ENCODE measurements at places on chromosomes 6 and 20. TPM values are rescaled to one million over a fixed set of nuclear protein-coding genes. Genes with fewer than 3 reads are reported as not detected.

DNA sequence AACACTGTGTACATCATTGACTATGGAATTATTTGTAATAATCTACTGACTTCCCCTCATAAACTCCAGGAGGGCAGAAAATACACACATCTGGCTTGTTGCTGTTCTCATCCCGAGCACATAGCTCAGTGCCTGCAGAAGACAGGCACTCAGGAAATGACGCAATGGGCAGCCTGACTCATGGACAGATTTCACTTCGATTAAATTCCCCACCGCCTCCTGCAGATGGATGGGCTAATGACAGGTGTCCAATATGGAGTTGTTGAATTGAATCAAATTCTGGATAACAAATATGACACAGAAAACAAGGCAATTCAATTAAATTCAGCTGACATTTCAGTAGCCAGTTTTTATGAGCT, 9.1 kb downstream of the ANKRD60 start:
- DNase-seq, result no peak

GRCh38 chr6:161094955-161095354, 103.4 kb downstream of the MAP3K4 start:
- DNase-seq, result no peak

- no peak for DNase-seq
Observed at GRCh38 chr6:14658886-14659561, 541.5 kb downstream of the CD83 start.

DNA sequence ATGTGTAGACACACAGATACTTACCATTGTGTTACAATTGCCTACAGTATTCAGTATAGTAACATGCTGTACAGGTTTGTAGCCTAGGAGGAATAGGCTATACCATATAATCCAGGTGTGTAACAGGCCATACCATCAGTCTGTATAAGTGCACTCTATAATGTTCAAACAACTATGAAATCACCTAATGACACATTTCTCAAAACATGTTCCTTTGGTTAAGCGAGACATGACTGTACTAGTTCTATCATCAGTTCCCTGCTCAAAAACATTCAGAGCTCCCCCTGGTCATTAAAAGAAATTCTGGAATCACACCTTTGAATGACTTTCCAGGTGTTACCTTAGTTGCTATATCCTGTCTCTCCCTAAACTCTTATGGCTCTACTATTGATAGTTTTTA, 70.4 kb upstream of the SLC2A12 start:
- DNase-seq, result no peak

GRCh38 chr6:150025201-150025917, at the start of gene RAET1L:
TSS of gene RAET1L (minus strand) at chr6:150025532. CDS start at chr6:150025471, 61 bp downstream.
- peak; percentile 54 for DNase-seq

GRCh38 chr6:133358574-133359150, 117.5 kb downstream of the EYA4 start:
- DNase-seq, result no peak

DNA sequence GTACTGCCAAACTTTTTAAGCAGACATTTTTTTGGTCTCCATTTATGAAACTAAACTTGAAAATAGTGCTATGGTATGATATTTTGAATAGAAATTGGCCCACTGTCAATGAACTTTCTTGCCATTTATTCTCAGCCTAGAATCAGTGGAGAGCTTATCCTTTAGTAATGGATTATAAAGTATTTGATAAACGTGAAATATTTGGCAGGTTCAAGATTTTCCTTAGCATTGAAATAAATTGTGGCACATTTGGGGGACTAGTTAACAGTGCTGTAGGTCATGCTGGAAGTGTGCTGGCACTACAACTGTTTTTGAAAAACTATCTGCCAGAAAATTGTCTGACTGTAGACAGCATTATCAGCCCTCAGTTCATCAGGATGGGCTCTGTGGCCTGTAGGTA, 2.1 kb downstream of the PRSS35 start:
- no peak for DNase-seq

DNA sequence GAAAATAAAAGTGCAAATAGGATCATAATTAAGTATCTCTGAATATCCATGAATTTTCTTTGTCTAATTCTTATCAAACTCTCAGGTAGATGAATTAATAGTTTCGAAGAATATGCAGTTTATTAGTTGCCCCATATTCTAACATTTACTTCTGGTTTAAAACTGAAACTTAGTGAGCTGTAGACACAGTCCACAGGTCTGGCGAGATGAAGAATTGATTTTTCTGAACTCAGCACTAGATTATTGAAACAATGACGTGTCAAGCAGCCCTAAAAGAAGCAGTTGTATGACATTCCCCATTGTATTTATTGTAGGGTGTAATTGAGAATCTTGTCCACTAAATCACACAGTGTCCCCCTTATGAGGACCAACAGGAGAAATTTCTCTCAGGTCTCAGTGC, 407.1 kb downstream of the GRIK2 start:
- DNase-seq, result no peak

- no peak for DNase-seq
Observed at GRCh38 chr6:136093835-136094234, 156.3 kb downstream of the MTFR2 start.

KIAA1755 gene
- total RNA-seq, result 2.5 TPM

- DNase-seq, result no peak
Observed at GRCh38 chr6:54010340-54011276, 100.6 kb upstream of the MLIP start.

- peak; percentile 15 for DNase-seq
Observed at GRCh38 chr20:6819599-6819998, 52.1 kb downstream of the BMP2 start.

GRCh38 chr6:18249271-18249670, 15.1 kb downstream of the DEK start:
- no peak for DNase-seq

GRCh38 chr6:85078058-85078457, 313.7 kb upstream of the TBX18 start:
- DNase-seq, result no peak

GRCh38 chr20:8116067-8116811, 15.8 kb upstream of the PLCB1 start:
- DNase-seq, result no peak

- DNase-seq, result no peak
Observed at GRCh38 chr6:125149256-125150144, 4.1 kb upstream of the TPD52L1 start.

SLC44A4 gene
- 763 TPM for total RNA-seq

TRAPPC3L gene
- total RNA-seq, result not detected

DNA sequence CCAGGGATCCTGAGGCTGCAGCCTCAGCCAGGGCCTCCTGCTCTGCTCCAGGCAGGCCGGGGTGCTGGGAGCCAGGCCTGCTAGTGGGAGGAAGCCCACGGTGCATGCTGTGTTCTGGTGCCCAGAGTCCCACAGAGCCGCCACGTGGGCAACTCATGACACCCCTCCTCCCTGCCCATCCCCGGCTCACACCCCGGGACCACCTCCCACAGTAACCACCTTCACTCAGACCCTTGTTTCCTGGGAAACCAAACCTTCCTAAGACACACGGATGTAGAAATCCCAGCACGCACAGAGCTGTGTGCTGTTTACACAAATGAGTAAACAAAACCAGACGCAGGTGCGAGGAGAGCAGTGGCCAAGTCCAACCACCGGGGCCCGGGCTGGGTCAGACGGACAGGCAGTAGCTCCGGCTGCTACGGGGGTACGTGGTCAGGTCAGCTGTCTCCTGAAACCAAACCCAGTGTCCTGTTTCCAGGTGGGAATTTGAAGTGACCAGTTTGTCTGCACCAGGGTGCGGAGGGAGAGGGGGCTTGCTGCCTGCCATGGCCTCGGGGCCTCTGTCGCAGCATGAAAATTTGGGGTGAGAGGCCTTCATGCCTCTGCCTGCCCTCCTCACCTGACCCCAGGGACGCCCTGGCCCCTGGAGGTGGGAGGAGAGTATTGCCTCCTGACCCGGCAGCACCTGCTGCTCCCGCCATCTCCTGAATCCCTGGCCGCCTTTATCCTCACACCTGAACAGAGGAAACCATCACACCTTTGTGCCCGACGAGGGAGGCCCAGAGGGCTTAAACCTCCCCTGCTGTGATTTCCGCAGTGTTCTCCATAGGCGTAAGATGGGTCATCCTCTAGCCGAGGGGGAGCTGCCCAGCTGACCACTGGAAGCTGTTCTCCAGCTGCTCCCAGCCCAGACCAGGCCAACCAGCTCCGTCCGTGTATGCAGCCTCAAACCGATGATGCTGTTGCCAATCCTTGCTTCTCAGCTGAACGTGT, 52.0 kb upstream of the SMOC2 start:
- peak; percentile 36 for DNase-seq

DNA sequence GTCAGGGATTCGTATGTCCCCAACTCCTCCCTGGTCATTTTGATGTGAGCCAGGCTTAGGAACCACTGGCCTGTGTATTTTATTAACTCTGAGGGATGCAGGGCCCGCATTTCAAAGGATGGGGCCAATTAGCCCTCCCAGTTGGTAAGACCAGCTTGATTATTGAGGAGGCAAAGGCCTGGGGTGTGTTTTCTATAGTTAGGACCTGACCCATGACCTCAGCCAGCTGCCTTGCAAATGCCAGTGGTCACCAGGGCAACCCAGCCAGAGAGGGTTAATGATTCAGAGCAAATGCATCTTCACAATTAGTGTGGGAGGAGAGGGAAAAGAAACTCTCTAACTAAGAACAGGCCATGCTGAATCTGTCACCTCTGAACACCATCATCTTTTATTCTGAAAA, 835.4 kb downstream of the MAFB start:
- no peak for DNase-seq

- no peak for DNase-seq
Observed at GRCh38 chr20:37915434-37915787, 12.5 kb downstream of the VSTM2L start.

GRCh38 chr6:163741743-163742363, 327.3 kb downstream of the QKI start:
- no peak for DNase-seq

BANF2 gene
- total RNA-seq, result not detected

GRCh38 chr6:36700831-36701230, 3.2 kb downstream of the RAB44 start:
- no peak for DNase-seq

GRCh38 chr6:79152269-79152737, 74.2 kb upstream of the PHIP start:
- no peak for DNase-seq

DNA sequence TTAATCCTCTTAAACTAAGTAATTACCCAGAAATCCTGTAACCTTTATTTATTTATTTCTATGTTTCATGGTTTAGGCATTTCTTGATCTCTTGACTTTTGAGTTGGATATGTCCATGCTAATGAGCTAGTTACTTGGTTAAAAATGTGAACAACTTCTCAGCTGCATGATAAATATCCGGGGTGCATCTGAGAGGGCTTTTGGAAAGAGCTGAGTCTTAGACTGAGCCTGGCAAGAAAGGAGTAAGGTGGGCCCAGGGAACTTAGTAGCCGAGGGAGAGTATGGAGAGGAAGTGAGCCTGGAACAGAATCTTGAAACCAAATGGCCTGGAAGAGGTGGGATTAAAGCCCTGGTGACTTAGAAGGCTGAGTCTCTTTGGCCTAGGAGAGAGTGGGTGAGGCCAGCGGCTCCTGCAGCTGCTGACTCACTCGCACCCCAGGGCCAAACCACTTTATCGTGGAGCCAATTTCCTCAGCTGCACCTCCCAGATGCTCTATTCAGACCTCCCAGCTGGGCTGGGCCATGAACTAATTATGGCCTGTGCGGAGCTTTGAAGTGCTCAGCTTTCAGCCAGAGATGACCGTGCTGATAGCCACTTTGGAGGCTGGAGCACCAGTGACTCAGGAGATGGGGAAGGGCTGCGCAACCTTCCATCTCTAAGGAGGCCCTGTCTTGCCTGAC, 19.1 kb downstream of the TGM3 start:
- DNase-seq, result no peak

- no peak for DNase-seq
Observed at GRCh38 chr20:58076405-58076804, 152.0 kb downstream of the ANKRD60 start.

DNA sequence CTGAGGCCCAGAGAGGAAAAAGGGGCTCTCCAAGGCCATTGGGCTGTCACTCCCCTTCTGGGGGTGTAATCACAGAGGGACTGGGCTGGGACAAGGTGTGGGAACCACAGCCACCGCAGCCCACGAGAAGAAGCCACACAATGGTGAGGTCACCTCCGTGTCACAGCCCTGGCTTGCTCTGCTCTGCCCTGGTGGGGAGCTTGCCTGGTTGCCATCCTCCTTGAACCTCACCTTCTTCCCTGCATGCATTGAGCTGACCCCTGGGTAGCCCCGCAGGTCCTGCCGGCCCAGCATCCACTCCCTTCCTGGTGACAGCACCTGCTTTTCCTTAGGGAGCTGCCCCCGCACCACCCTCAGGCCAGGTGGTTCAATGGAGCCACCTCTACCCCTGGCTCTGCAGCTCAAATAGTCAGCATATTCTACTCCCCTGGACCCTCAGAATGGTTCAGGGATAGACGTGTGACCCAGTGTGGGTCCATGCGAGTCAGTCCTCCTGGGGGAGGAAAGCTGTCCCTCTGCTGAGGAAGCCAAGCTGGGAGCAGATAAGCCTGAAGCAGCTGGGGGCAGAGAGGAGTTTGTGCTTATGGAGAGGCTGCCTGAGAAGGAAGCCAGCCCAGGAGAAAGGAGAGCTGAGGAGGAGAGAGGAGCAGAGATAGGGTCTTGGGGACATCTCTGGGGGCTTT, 21.3 kb downstream of the RBM38 start:
- no peak for DNase-seq

GRCh38 chr6:5946181-5946580, 60.5 kb downstream of the NRN1 start:
- no peak for DNase-seq

- DNase-seq, result no peak
Observed at GRCh38 chr6:44667226-44667625, 279.7 kb downstream of the CDC5L start.

MAP3K5 gene
- 17.5 TPM for total RNA-seq

- no peak for DNase-seq
Observed at GRCh38 chr6:73688351-73688750, 7.7 kb upstream of the CD109 start.

DNA sequence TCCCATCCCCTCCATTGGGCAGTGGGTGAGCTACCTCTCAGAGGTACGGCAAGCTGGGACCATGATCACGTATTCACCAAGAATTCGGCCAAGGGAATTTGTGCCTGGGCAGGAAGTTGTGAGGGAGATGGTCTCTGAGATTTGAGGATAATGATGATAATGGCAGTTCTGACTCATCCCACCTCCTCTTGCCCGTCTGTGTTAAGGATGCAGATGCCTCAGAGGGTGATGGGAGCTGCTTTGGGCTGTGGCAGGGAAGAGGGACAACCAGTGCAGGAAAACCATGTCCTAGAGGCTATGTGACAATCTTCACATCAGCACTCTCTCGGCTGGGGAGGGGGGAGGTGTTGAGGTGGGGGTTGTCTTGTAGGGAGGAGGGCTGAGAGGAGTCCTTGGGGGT, 4.3 kb downstream of the TGM6 start:
- DNase-seq, result no peak

All from left colon (tissue), 2 donors.